ENCODE measurements at places on chromosomes 1 and 21.

- DNase-seq = no peak
Observed at GRCh38 chr21:42094811-42095210, 23.7 kb downstream of the UMODL1 start.

GRCh38 chr1:20152599-20152930 is 13.4 kb downstream of the PLA2G2F start:
- DNase-seq = no peak

- no peak for DNase-seq
Observed at GRCh38 chr1:113747376-113747775, 11.9 kb downstream of the PHTF1 start.

DNA sequence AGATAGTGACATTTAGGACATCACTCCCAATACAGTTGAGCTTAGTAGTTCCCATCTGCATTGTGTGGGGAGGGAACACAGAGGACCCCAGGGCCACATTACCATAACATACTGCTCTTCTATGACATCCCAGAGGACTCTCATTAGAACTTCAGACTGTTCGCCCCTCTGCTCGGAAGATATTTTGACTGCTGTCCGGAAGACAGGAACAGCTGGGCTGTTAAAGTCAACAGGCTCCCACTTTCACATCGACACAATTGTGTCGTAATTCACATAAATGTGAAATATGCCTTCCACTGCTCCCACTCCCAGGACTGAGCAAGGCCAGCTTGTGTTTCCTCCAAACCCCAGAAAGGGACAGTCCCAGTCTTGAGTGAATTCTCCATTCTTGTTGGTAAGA is 158.4 kb downstream of the SEC16B start:
- DNase-seq = no peak

DNA sequence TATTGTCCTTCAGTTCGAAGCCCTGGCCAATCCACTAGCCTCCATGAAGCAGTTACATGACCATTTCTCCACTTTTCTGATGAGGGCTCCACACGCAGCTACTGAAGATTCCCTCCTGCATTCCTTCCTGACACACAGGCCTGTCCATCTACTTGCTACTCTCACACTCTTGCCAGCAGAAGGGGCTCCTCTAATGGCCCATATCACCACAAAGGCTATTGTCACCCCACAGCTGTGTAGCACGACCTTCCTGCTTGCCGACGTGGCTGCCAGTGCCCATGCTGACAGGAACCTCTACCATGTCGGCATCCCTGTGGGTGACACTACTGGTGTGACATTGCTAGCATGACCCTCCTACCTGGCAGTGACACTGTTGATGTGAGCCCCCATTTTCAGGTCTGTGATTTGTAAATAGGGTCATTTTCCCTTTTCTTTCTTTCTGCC is 1528.6 kb upstream of the TPTE start:
- no peak for DNase-seq

DNA sequence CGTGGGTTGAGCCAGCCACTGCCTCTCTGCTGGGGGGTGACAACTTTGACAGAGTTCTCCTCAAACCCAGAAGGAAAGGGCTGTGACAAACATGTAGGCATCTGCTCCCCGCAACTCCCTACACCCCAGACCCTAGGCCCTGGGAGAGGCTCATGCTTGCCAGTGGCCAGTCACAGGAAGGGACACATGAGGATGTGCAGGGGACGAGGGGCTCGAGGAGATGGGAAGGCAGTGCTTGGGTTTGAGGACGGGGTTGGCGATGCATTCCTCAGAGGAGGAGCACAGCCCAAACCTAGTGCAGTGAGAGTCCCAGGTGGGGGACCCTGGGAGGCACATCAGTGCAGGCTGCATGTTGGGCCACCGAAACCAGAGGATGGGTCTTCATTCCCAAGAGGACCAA is 62.1 kb downstream of the STUM start:
- DNase-seq = no peak

GRCh38 chr1:47678464-47678980 is 240.7 kb downstream of the FOXD2 start:
- DNase-seq = no peak

DNA sequence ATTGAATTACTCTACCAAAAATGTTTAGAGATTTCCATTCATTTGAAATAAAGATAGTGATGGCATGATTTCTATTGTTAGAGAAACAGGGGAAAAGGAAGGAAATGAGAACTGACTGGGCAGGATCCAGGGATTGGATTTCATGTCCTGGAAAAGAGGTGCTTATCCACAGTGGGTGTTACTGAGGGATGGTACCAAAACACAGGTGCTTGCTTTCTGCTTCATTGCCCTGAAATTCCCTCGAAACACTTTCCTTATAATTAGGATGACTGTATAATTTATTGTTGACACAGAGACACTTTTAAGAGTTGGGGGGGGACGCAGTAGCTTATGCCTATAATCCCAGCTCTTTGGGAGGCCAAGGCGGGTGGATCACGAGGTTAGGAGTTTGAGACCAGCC is 185.0 kb upstream of the KCNK2 start:
- DNase-seq = no peak

- no peak for DNase-seq
Observed at GRCh38 chr1:220239966-220240365, 32.3 kb downstream of the RAB3GAP2 start.

DNA sequence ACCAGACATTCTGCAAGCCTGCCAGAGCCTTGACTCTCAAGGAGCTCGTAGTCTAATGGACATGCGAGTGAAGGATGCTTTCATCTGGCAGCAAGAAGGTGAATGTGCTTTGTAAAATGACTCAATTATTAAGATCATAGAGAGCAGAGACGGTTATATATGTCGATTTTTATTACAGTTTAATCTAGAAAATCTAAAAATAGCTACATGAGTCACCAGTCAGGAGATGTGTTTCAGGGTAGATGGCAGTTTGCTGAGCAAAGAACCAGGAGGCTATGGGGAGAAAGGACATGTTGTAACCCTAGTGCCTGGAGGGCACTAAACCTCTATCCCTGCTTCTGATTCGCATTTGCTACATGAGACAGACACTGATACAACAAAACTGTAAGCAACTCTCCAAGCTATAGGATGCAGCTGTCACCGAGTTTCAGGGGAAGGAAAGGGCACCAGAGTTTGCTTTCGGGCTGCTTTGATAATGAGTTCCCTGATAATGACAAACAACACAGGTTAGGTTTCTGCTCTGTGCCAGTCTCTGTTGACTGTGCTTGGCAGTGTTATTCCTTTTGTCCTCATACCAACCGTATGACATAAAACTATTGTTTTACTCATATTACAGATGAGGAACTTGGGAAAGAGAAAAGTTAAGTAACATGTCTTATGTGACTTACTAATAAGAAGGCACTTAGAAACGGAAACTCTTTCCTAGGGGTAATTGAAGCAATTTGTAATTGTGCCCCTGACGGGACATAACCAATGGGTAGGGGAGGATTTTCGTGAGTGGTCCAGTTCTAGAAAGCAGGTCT is 43.2 kb downstream of the C1orf198 start:
- DNase-seq = no peak

GRCh38 chr1:211345719-211346118 is 19.1 kb downstream of the TRAF5 start:
- DNase-seq = no peak

DNA sequence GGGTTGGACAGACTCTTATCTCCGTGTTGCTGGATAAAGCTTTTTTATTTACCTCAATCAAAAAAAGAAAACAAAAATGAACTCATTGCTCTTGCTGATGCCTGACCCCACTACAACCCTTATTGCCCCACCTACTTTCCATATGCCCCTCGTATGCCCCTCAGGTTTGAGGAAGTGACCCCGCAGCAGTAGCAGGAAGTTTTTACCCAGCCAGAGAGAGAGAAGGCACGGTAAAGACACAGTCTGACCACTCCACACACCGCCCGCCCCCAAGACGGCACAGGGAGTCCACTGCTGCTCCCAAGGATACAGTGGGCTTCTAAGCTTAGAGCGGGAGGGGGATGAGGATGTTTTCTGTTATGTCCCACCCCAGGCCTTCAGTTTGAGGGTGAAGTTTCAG is 9.8 kb downstream of the PLEKHO1 start:
- DNase-seq = no peak

DNA sequence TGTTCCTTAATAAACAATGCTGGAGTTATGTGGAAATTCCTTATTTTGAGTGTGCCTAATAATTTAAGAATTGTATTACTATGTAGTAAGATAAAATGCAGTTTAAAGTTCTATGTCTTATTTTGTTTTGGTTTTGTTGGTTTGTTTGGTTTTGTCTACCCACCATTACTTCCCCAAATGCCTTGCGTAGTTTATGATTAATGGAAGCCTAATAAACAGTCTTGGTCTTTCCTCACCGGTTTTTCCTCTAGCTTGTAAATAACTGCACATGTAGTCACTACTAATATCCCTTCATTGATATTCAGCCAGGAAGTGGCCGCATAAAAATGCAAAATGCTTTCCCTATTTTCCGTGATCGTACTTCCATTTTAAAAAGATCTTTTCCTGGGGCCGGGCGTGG is 2.9 kb downstream of the SDCCAG8 start:
- DNase-seq = no peak

DNA sequence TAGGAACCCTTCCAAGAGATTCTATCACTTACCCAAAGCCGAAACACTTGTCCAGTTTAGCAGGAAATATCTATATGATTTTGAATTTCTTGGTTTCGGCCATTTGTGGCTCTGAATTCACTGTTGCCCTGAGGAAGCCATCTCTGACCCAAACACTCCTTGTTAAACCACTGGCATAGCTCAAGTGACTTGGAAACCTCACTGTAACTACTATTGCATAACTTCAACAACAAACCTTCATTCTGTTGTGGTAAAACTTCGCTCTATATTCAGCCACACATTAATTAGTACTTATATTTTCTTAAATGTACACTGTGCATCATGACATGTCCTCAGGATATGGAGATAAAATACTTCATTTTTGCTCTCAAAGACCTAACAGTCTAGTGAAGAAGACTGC is 63.2 kb downstream of the ST6GALNAC3 start:
- DNase-seq = no peak

DNA sequence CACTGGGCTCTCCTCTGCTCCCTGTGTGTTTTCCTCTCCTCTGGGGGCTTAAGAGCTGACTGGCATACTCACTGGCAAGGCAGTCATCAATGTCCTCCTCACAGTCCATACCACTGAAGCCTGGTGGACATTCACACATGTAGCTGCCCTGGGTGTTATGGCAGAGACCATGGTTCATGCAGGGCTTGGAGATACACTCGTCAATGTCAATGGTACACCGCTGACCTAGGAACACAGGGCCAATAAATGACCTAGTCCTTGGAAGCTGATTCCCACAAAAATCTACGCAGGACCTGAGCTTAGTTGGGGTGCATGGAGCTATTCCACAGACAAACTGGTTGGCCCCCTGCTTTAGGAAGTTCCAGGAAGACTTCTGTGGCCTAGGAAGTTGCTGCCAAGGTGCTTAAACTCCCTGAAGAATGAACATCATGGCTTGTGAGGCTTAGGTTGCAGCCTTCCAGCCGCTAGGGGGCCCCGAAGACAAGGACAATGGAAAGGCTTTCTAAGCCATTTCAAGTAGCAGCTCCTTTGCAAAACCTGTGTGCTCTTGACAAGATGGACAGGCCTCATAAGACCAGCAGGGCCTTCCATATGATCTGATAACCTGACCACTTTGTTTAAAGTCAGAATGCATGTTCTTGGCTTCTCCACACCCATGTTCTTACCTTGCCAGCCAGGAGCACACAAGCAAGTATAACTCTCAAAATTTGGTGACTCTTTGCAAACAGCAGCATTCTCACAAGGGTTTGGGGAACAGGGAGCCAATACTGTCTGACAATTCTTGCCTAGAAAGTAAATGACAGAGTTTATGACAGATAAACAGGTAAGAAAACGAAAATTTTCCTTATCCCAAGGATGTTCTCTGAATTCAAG is 52.3 kb upstream of the ADAM30 start:
- DNase-seq = peak; percentile 46

- DNase-seq = no peak
Observed at GRCh38 chr1:214581785-214582184, 21.2 kb upstream of the CENPF start.

DNA sequence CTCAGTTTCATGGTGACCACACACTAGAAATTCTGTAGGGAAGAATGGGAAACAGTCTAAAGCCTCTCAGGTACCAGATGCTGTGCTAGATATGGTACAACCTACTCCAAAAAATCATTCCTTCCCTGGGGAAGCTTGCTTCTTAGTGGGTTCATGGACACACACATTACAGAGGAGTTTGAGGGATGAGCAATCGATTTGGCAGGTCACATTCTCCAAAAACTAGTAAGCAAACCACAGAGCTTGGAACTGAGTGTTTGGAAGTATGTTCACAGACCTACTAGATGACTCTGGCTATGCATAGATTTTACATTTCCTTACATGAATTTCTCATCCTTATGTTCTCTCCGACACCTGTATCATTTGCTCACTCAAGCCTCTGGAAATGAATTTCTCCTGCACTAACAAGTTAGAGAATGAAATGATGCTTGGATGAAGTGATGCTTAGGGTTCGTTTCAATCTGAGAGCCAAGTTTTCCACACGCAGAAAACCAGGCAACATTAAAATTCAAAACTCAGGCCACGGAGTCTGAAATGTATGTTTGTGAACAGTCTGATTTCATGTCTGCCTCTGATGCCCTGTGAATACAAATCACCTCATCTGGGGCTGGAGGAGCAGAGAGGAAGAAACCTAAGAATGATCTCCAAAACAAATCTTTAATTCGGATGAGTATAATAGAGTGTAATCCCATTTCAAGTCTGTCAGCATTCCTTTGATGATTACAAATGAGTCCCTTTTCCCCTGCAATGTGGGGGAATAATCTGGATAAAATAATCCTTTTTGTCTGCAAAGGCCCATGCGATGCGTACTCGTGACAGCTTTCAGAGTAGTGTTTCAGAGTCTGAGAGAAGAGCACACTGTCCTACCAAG is 11.0 kb downstream of the EVA1C start:
- no peak for DNase-seq

DNA sequence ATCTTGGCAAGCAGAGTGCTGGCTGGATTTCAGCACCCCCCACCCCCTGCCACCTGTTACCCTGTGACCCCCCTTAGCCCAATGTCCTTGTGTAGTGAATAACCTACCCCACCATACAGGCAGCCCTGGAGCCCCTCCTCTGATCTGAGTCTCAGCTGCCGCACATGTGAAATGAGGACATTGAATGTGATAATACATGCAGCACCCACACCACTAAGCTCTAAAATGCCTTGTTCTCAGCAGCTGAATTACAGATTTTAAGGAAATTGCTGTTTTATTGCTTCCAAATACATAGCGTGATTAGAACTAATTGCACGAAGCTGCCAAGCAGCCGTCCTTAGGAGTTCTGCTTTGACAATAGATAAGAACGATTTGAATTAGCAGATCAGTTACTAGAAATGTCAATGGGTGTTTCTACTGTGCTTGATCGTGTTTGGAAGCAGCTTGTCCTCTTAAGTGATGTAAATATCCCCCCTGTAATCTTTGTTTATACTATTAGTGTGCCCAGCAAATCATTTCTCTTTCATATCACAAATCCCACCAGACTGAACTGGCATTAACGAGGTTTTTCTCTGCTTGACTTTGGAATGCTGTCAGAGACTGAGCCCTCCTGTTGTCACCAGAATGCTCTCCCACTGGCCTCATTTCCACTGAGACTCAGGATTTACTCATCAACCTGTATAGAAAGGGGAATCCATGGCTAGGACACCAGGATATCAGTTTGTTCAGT is 4.9 kb downstream of the SLAMF8 start:
- DNase-seq = no peak
